ENCODE measurements at places on chromosomes 7 and 10. TPM values are rescaled to one million over a fixed set of nuclear protein-coding genes. Genes with fewer than 3 reads are reported as not detected.

KCTD7 gene
- total RNA-seq, result 8.6 TPM

EGFR gene
- total RNA-seq, result 85.6 TPM

MALRD1 gene
- 0.15 TPM for total RNA-seq

SH2D4B gene
- not detected for total RNA-seq

ZPBP gene
- not detected for total RNA-seq
